Naive B cell (primary cell): ENCODE measurements at places on chromosomes 12 and 14.

- DNase-seq = no peak
Observed at GRCh38 chr12:39062266-39062996, 157.0 kb upstream of the CPNE8 start.

DNA sequence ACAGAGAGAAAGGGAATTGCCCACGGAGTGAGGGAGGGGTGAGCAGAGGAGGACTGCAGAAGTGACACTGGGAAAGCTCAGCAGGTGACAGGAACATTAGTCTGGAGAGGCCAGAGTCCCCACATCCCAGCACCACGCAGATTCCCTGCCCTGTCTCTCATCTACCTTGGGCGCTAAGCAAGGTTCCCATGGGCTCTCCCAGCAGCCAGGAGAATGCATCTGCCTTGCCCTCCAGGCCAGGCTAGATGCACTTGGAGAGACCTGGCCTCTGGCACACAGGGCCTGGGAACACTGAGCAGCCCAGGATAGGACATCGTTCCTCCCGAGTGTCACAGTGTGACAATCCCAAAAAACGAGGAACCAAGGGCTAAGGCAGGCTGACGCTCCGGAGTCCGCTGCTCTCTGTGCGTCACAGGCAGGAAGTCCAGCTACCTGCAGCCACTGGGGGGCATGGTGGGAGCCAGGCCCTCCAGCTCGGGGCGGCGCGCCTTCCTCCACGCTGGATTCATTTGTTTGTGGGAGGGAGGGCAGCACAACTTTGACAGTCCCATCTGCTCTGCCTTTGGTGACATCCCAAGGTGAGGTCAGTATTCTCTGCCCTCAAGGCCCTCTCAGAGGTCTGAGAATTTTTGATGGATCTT is 5.4 kb upstream of the NGB start:
- DNase-seq = no peak

DNA sequence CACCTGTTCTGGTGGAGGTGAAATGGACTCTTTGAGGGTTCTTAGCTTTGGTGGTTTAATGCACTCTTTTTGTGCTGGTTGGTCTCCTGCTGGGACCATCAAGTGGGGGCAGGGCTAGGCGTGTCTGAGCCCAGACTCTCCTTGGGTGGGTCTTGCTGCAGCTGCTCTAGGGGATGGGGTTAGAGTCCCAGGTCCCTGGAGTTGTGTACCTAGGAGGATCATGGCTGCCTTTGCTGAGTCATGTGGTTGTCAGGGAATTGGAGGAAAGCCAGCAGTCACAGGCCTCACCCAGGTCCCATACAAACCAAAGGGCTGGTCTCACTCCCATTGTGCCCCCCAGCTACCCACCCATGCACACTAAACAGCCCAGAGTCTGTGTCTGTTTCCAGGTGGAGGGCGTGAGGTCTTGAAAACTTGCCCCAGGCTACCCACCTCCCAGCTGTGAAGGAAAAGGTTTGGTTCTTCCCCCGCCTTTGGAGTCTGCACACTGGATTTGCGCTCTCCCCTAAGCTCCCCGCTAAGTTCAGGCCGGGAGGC is 387.7 kb downstream of the TMTC2 start:
- no peak for DNase-seq

GRCh38 chr12:3225154-3225795 is 148.1 kb downstream of the TSPAN9 start:
- no peak for DNase-seq

GRCh38 chr14:99116741-99117295 is 155.2 kb downstream of the BCL11B start:
- DNase-seq = no peak

DNA sequence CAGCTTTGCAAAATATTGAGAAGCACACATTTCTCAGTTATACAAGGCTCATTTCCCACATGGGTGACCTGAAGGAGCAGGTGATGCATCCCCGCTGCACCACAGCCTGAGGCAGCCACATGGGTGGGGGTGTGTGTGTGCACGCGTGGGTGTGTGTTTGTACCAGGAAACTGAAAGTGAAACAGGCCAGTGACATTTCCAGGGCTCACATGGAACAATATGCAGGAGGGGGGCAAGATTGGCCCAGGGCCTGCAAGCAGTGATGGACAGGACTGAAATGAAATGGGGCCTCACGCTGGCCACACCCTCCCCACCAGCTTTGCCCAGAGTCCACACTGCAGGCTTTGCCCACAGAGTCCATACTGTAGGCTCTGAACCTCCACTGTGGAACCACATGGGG is 154.2 kb upstream of the PARP11 start:
- DNase-seq = peak; percentile 25

DNA sequence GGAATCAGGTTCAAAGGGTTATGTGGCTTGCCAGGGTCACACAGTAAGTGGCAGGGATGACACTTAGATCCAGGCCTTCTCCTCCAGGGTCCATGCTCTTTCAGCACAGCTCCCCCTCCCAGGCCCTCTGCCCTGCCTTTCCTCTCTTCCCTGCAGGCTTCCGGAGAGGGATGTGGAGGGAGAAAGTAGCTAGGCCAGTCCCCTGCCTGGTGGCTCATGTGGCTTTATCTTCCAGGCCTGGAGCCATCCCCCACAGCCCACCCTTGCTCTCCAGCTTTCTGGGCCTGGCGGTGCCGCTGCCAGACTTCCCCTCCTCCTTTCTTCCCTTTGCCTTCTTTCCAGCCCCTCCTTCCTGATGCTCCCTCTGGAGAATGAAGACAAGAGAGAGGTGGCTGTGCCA is 1.7 kb downstream of the PSMB11 start:
- no peak for DNase-seq

DNA sequence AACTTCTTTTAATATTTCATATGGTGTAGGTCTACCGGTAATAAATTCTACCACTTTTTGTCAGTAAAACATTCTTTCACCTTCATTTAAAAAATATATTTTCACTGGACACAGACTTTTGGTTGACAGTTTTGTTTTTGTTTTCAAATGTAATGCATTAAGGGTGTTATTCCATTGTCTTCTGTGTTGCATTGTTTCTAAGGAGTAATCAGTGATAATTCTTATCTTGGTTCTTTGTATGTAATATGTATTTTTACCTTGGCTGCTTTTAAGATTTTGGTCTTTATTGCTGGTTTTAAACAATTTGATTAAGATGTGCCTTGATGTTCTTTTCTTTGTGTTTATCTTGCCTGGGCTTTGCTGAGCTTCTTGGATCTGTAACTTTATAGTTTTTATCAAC is 4.1 kb downstream of the MAP1LC3B2 start:
- DNase-seq = no peak

- no peak for DNase-seq
Observed at GRCh38 chr12:99151744-99152143, 495.8 kb upstream of the GARIN6 start.

GRCh38 chr12:16949371-16949770 is 343.4 kb upstream of the LMO3 start:
- no peak for DNase-seq

- no peak for DNase-seq
Observed at GRCh38 chr12:64124511-64125197, 97.4 kb downstream of the KICS2 start.

- DNase-seq = no peak
Observed at GRCh38 chr12:3658327-3659163, 94.4 kb downstream of the CRACR2A start.

GRCh38 chr12:69241438-69242092 is 2.2 kb downstream of the CPSF6 start:
- no peak for DNase-seq

DNA sequence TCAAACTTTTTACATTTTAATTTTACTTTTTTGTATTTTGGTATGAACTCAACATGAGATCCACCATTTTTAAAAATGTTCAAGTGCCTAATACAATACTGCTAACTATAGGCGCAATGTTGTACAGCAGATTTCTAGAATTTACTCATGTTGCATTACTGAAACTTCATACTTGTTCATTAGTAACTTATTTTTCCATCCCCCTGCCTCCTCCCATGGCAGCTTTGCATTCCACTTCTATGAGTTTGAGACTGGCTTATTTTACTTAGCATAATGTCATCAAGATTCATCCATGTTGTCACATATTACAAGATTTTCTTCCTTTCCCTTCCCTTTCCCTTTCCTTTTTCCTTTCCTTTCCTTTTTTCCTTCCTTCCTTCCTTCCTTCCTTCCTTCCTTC is 825.9 kb downstream of the SLC16A7 start:
- DNase-seq = no peak

DNA sequence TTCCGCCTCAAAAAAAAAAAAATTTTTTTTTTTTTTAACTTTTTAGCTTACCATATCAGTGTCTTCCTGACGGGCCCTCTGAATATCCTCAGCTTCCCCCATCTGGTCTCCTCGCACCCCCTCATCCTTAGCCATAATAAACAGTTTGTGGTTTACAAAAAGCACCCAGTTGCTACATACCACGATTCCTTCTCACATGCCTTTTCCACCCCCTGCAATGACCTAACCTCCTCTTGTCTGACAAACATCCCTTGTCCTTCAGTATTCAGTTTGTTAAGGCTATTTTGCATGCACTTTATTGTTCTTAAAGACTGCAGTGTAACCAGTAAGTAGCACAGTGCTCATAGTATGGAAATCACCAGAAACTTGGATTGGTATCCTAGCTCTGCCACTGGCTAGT is 88.5 kb downstream of the PPM1H start:
- no peak for DNase-seq

DNA sequence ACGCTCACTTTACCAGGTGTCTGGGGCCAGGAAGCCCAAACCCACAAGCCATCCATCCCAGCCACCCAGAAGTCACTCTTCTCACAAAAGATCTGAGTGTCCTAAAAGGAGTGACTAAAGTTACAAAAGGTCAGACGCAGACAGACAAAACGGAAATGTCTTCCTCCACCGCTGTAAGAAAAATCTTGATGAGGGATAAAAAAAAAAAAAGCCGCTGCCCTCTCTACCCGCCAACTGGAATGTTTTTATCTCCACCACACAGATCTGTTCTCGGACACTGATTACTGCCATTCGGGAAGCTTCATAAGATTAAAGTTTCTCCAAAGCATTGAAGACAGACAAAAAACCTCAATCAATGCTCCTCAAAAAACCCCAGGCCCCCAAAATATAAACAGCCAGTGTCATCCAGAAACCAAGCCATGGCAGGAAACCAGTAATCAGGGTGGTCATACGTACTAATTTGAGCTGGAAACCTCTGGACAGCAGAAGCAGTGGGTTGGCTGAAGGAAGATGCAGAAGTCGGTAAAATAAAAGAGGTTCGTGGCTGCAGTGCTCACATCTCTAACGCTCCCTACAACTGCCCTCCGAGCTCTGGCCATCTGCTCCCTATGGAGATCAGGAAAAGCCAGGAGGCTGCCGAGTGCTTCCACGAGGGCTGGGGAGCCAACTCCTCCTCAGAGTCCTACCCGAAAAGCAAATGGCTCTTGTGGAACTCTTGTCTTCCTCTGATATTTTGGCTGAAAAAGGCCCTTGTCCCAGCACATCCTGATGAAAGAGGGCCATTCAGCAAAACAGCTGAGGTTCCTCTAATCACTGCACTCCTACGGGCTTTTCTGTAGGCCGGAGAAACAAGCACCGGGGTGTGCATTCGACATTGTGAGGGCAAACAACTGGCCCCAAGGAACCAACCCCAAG is 30.3 kb downstream of the SSH1 start:
- DNase-seq = no peak

- no peak for DNase-seq
Observed at GRCh38 chr12:22491034-22491433, 53.3 kb downstream of the C2CD5 start.

DNA sequence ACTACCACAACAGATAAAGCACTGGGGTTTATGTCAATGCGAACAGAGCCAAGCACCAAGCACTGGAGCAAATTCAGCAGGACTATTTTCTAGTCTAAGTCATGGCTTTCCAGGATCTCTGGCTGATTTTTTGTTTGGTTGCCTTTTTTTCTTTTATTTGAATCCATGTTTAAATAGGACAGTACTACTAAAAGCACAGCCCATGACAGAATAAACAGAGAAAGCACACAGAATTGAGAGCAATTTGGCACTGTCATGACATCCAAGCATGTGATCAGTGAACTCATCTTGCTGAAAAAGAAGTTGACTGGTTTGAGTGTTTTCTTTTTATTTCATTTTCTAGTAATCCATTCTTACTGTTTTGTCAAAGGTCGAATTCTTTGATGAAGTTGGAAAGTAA is 23.1 kb upstream of the RERG start:
- no peak for DNase-seq

- no peak for DNase-seq
Observed at GRCh38 chr14:23442721-23443356, 7.4 kb upstream of the MYH7 start.

DNA sequence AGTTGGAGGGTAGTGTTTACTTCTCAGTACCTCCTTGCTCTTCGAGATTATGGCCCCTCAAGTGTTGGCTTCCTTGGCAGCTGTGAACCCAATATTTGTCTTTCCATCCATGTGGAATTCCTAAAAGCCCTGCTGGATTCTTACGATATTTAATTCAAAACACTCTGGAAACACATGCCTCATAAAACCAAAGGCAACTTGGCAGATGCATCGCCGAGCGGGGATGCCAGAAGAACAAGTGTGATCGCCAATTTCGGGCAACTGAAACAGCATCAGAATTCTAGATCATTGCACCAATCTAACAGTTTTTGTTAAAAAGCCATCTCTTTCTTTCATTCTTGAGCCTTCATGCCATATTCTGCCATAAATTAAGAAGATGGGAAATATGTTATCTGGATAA is 934.4 kb downstream of the AACS start:
- DNase-seq = no peak

DNA sequence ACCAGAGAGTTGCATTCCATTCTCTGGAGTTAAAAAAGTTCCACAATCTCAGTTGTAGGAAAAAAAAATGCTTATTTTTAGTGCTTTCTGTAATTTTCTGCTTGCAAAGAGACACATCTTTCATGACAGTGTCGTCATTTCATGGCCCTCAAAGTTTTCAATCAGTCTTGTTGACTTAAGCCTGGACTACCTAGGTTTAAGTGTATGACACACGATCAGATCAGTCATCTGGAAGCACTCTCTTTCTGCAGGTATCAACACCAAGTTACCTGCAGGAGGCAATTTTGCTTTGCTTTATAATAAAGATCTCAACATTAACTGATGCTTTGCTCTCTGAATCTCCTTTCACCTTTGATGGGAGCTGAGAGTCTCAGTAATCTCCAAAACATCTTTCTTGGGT is 251.6 kb downstream of the BCAT1 start:
- no peak for DNase-seq
